ENCODE measurements at places on chromosomes 11 and 22. TPM values are rescaled to one million over a fixed set of nuclear protein-coding genes. Genes with fewer than 3 reads are reported as not detected.
A peak's percentile ranks its signal among the peaks of the same experiment; 100 is the strongest.

DNA sequence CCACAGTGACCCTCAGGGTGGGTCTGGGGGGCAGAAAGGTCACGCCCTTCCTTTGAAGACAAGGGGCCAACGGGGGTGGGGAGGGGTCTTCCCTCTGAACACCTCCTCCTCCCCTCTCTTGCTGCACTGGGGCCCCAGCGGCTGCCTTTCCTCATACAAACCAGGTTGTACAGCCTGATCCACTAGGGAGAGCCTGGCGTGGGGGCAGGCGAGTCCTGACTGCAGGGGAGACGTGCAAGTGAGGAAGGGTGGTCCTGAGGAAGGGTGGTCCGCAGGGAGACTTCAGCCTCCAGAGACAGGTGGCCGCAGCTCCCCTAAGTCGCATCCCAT, 43.6 kb upstream of the LINC01488 start:
- DNase-seq = peak; percentile 82

Gene OR2AG2
- not detected for total RNA-seq

DNA sequence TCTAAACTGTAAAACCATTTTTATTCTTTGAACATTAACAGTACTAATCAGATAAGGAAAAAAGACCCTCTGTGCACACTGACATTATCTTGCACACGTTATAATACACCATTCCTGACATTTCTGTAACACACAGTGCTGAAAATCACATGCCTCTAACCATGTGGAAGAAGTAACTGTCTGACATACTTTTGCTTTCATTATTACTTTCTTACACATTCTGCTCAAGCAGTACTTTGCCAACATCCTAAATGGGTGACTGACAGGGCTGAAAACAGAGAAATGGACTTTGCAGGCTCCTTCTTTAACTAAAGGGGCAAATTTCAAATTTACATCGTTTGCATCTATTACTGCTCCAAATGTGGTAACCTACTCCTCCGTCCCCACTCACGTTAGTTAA, 22.8 kb upstream of the TP53AIP1 start:
- no peak for DNase-seq

GRCh38 chr22:45891471-45891995, 85.4 kb downstream of the WNT7B start:
- DNase-seq = peak; percentile 90

DNA sequence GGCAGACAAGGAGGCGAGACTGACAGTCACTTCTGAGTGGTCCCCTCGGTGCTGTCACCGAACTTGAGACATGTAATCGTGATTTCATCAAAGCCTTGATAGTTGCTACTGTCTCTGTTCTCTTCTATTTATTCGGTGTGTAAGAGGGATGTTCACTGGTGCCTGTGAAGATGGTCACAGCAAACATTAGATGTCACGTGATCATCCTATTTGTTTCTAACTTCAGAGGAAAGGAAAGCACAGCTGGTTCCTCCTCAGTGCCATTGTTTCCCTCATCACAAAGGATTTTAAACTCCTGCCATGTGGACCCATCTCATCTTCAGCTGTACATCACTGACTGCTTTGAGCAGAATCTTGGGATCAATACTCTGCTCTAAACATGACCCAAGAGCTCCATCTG, 73.1 kb upstream of the CLMP start:
- DNase-seq = no peak
